RPMI8226 (cell line): ENCODE measurements at places on chromosomes 3 and 15.

- no peak for DNase-seq
Observed at GRCh38 chr3:111072031-111072921, 660 bp downstream of the NECTIN3 start.

DNA sequence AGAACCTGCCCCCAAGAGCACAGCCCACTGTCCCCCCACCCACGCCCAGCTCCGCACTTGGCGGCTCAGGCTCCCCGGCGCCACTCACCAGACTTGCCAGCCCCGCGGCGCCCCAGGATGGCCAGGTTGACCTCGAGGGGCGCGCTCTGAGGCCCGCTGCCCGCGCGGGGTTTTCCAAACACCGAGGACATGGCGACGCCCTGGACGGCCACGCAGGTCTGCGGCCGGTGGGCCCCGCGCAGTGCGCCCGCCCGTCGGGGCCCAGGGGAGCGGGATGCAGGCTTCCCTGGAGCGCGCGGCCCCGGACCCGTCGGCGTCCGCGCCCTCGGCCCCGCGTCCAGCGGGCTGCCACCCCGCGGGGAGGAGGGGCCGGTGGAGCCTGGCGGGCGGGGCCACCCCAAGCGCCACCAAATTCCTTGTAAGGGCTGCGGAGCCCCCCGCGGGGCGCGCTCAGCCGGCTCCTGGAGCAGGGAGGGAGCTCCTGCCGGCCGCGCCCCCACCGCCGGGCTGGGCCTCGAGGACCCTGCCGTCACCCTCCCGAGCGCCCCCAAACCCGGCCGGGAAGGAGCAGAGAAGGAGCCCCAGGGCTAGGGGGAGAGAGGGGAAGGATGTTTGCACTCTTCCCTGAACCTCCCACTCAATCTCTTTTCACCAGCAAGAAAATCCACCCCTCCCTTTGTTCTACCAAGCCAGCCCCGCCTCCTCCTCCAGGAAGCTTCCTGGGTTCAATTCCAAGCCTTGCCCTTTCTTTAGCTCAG, at the start of gene RASL12:
RASL12 (minus strand) TSS at position 347 of the 758 bp plus-strand sequence; CDS start at position 191, 156 bp downstream.
- no peak for DNase-seq

GRCh38 chr15:45179221-45179985, 8.4 kb downstream of the SHF start:
- DNase-seq, result peak; percentile 53

DNA sequence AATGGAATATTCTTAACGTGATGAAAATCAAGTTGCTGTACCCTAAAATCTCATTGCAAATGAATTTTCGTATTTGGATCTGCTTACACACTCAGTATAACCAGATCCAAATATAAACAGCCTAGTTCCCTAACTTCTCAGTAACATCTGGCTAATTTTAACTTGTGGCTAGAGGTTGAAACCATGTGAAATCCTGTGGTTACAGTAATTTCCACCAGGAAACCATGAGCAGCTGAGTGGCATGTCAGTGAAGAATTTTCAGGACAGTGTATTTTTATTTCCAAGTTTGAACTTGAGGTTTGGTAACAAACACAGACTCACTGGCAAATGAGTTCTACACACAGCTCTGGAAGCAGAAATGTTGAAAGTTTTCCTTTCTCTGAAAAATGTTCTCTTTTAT, 754.1 kb downstream of the NR2F2 start:
- DNase-seq, result no peak

DNA sequence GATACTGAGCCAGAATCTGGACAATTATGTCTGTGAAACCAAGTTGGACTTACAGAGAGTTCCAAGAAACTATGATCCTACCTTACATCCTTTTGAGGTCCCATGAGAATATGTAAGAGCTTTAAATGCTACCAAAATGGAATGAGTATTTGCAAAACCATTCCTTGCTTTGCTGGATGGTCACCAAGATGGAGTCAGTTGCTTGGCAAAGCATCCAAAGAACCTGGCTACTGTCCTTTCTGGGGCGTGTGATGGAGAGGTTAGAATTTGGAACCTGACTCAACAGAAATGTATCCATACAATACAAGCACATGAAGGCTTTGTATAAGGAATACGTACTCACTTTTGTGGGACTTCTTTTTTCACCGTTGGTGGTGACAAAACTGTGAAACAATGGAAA, 36.2 kb downstream of the AP4E1 start:
- DNase-seq, result no peak

GRCh38 chr3:72244396-72244795, 459.4 kb upstream of the PROK2 start:
- DNase-seq, result no peak

GRCh38 chr15:73927476-73928240, 1.4 kb downstream of the LOXL1 start:
- peak; percentile 85 for DNase-seq

DNA sequence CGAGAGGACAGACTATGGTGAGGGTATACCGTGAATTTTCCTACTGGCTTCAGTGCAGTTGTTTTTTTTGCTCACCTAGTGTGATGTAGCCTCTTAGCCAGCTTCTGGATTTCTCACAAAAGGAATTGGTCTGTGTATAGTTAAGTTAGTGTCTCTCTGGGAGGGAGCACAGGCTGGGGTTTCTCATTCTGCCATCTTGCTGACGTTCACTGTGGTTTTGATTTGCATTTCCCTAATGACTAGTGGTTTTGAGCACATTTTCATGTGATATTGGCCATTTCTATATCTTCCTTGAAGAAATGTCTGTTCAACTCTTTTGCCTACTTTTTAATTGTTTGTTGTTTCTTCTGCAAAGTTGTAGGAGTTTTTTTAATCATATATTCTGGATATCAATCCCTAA, 2.2 kb upstream of the CD86 start:
- no peak for DNase-seq

DNA sequence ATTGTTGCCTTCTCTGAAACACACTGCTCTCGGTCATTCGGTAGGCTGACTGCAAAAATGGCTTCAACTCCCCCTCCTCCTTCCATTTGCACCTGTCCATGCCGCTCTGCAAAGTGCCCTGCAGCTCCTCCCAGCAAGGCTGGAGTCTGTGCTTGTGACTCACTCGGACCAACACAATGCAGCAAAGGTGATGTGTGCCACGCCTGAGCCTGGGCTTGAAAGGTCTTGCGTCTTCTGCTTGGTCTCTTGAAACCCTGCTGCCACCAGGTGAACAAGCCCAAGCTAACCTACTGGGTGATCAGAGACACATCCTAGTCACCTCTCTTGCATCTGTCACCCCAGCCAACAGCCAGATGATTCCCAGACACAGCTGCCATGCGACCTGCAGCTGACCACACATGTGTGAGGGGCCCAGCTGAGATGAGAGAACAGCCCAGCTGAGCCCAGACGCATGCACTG, 71.1 kb downstream of the MGLL start:
- peak; percentile 81 for DNase-seq

DNA sequence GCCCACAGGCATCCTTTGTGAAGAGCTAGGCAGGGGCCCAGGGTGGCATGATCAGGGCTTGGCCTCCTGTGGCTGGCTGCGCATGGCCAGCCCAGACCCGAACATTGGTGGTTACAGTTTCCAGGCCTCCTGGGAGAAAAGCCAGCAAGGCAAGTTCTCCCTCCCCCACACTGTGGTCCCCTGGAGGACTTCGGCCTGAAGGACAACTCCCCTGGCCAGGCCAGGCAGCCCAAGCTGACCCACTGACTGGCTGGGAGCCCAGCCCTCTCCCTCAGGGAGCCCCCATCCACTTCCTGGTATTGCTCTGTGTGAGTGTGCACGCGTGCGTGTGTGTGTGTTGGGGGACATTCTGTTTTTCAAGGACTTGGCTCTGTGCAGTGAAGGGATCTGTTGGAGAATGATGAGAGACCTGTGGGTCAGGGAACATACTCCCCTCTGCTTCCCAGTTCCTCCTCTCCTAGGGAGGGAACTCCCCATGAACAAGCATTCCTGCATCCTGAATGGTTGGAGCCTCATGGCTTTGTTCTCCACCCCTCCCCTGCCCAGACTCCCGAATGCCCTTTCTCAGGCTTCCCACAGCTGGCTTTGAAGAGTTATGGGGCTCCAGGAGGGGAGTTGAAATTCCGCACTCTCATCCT, 29.5 kb downstream of the CORO2B start:
- no peak for DNase-seq

- DNase-seq, result peak; percentile 47
Observed at GRCh38 chr3:186185194-186185787, 76.4 kb upstream of the ETV5 start.

GRCh38 chr3:192833177-192833890, 84.3 kb downstream of the MB21D2 start:
- no peak for DNase-seq
